ENCODE measurements at places on chromosomes 7 and 10.
A peak's percentile ranks its signal among the peaks of the same experiment; 100 is the strongest.

- no peak for DNase-seq
Observed at GRCh38 chr7:12199363-12199762, 11.7 kb upstream of the TMEM106B start.

DNA sequence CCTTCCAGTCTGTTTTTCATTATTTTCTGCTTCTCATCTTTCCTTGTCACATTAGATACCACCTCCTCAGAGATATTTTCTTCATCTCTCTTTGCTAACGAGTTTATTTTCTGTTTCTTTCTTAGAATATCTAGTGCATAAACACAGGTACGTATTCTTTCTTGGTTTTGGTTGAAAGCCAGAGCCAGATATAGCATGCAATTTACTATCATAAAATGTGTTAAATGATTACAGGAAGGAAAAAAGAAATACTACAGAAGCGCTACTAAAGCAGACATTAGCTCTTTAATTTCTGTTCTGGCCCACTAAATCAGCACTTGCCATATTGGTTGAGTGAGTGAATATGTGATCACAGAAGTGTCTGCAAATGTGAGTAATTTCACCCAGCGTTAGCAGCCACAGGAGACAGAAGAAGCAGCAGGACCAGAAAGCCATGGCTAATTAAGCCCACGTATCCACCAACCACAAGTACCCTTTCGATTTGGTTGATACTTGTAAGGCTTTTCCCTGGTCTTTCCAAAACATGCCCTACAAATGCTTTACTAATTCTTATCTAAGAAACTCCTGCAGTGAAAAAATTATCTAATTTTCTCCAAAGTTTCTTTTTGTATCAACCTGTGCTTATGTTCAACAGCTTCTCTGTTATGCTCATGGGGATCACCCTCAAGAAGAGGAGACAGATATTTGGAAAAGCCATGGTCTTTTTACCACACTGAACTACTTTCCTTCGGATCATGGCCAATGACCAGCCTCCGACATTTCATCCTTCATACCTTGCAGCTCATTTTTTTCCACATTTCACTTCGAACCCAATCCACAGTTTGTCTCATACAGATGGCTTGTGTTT lies 23.1 kb upstream of the MACC1 start:
- no peak for DNase-seq

GRCh38 chr7:108311446-108312168 lies 144.6 kb downstream of the NRCAM start:
- no peak for DNase-seq

DNA sequence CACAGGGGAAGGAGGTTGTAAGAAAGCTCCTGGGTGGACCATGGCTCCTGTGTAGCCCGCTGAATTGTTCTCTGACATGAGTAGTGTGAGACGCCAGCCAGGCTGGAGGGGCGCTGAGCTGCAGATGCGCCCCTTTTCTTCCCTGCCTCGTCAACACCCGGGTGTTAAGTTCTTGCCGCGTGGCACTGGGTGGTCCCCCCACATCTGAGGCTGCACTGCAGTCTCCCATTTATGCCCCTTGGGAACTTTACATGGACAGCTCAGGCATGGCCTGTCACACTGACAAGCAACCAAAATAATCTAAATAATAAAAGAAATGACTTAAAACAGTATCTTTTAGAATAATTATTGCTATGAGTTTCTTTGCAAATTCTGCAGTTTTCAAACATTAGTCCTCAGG lies 34.6 kb upstream of the HSPA12A start:
- DNase-seq: no peak

DNA sequence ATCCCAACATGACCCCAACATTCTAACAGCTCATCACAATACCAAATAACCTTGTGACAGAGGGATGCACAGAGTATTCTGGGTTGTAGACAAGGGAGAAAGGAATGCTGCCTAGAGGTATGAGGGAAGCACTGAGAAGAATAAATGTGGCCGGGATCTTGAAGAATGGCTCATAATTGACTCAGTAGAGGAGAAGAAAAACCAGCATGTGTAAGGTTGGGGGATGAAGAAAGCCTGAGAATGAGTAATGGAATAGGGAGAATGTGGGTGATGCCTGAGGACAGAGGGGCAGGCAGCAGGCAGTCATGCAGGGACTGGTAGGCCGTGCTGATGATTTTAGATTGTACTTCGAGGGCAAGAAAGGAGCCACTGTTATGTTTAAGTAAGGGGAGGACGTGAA lies 75.4 kb upstream of the ELMO1 start:
- DNase-seq: no peak

DNA sequence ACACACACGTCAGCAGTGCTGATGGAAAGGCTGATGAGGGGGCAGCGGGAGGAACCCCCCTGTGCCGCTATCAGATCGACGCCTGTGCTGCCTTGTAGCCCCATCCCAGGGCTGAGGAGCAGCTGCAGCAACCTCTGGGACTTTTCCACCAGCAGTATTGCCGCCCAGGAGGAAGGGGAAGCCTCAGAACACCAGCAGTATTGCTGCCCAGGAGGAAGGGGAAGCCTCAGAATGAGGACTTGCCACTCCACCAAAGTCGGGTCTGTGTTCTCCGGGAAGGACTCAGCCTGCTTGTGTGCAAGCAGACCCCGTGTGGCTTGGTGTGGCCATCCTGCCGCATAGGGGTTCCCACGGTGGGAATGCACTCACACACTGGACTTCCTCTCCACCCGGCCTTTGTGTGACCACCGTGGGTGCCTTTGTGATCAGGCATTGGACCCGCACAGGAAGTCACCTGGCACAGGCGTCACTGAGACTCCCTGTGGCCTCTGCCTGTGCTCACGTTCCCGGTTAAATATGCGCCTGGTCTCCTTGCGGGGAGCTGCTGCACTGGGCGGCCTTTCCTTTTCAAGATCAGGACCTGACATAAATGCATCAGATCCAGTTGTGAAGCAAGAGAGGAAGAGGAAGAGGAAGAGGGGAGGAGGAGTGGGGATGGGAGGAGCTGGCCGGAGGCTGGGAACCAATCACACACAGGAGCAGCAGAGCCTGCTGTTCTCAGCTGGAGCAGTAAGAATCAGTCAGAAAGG lies 248.5 kb downstream of the DNAJB6 start:
- DNase-seq: no peak

DNA sequence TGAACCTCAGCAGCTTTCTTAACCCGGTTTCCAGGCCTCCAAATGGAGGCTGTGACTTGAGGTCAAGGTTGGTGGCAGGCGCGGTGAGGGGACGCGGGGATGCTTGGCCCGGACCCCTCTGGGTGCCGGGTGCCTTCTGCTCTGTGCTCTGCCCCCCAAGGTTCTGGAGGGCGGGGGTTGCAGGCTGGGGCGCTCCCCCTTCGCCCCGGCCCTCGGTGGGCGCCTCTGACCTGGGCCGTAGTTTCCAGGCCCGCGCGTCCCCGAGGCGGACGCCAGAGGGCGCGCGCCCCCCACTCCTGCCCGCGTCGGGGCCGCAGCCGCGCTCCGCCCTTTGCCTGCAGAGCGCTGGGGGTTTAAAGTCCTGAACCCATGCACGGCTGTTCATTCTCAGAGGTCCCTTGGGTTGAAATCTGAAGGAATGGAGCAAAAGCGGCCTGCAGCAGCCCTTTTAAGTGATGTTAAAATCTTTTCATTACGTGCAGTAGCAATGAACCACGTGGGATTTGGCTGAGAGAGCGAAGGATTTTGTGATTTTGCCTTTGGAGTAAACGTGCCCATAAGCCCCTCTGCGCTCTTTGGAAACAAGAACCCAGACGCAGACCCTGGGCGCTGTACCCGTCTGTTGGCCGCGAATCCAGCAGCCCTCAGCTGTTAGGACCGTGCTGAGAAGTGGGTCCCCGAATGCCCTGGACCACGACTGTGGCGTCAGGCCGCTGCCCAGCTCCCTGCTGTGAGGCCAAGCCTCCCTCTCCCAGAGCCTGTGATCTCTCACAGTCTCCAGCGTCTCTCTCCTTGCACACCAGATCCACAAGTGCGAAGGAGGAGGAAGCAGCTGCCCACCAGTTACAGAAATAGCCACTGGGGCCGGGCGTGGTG lies 135.0 kb downstream of the ACTR3B start:
- peak; percentile 53 for DNase-seq

DNA sequence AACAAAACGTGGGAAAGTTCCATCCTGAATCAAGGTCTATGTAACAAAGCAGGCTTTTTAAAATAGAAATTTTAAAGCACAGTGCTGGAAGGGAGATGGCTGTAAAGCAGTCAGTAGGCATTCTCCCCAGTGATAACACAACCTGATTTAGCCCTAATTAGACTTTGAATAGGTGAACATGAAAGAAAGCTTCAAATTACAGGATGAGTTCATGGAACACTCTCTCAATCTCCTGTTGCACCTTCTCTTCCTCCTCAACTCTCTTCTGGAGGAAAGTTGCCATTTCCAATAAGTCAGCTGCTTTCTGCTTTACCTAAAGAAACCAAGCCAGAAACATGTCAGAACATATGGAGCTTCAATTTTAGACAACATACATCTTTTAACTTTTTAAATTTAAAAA lies 20.1 kb downstream of the SFR1 start:
- DNase-seq: no peak

GRCh38 chr10:115963848-115964247 lies 309.2 kb downstream of the GFRA1 start:
- DNase-seq: no peak

DNA sequence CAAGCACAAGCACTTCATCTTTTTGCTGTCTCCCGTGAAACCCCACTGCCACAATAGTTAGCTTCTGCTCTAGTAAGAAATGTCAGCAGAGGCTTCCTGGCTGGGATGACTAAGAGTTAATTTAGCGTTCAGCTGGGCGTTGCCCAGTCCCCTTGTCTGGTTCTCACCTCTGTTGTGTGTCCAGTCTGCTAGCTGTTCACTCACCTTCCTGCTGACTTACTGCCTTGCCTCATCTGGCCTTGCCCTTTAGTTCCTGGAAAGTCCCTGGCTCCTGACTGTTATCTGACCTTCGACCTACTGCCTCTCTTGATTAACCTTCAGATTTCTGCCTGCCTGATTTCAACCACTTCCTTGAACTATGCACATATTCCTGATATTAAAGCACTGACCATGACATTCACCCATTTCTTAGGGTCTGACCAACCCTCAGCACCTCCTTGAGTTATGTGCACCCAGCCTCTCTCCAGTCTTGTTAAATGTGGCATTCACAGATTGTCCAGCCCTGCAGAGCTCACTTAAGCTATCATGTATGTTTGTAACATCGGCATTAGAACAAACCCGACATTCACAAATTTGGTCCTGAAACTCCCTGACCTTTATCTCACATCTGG lies 30.3 kb downstream of the C7orf33 start:
- no peak for DNase-seq

GRCh38 chr10:57786850-57787750 lies 480.6 kb downstream of the IPMK start:
- DNase-seq: no peak

DNA sequence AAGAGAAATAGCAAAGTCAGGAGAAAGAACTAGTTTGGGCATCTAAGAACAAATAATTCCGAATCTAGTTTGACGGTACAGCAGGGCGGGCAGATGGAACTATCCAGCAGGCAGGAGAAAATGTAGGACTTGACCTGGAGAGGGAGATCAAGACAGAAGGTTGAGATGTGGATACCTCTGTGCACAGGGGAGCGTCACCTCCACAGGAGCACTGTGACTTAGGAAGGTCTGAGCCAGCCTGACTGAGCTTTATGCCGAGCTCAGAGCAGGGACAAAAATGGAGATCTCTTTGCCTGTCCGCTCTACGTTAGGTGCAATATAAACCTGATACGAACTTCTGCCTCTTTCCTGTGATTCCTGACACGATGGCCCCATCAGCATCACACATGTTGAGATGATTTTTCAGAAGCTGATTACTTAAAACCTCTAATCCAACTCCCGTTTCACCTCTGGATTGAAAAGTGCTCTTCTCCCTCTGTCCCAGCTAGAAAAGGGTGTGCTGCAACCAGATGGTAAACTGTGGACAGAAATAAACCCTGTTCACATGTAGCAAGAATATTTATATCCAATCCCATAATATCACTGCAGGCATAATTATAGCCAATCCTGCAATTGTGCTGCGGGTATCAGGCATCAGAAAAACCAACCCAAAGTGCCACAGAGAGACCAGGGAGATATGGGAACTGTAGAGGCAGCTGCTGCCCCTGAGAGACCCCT lies 13.6 kb upstream of the SORBS1 start:
- DNase-seq: no peak

GRCh38 chr10:2210088-2210487 lies 472.8 kb upstream of the ADARB2 start:
- DNase-seq: no peak

DNA sequence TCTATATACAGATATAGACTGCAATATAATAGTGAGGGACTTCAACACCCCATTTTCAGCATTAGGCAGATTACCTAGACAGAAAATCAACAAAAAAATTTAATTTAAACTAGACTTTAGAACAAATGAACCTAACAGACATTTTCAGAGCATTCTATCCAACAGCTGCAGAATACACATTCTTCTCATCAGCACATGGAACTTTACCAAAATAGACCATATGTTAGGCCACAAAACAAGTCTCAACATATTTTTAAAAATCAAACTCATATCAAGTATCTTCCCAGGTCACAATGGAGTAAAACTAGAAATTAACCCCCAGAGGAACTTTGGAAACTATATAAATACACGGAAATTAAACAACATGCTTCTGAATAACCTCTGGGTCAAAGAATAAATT lies 169.6 kb downstream of the MTERF1 start:
- no peak for DNase-seq

DNA sequence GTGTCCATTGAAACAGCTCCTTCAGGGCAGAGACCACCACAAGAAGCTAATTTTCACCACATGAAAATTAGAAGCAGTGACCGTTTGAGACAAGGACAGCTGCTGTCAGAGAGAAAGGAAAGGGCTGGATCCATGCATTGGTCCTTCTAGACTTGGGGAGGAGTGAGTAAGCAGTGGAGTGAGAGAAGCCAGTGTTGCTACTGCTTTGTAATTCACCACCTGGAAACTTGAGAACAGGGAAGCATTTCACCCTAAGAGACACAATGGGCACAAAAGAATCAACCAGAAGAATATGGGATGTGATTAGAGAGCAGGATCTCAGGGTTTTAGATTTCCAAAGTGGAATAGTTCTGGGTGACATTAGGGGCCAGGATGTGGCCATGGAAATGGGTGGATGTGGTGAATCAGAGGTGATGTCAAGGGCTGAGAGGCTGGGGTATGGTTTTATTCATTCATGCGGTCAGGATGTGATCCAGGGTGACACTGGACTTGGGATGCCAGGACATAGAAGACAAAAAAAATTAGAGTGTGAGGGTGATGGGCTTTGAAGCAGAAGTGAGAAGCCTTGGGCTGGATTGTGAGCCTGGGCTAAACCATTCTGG lies 61.6 kb downstream of the DENND11 start:
- no peak for DNase-seq

DNA sequence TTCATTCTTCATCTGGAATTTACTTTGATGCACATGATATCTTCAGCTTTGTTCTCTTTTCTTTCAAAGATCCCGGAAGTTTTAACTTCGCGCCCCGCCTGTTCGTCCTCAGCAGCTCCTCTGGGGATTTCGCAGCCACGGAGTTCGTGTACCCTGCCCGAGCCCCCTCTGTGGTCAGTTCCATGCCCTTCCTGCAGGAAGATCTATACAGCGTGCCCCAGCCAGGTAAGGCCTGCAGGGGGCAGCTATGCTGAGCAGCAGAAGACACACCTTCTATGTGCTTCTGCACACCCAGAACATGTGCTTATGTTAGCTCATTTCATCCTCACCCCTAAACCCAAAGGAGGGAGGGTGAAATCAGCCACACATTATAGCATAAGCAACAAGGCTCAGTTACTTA lies 79.7 kb upstream of the LYZL2 start:
- no peak for DNase-seq

All from liver (tissue), 10 donors.